ELF-1 (cell line): ENCODE measurements at places on chromosomes 7 and 10.

DNA sequence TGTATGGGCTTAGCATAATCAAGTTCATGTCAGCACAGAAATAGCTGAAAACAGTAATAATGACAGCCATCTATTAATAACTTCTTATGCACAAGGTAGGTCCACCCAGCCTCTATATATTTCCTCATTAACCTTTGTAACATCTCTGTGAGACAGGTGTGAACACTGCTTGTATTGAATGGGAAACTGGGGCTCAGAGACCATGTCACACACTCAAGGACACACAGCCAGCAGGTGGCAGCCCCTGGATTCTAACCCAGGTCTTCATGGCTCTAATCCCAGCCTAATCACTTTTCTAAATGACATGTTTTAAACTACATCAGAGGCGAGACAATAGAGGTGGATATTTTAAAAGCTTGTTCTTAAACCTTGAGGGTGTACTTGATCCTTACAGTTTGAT is 591.4 kb downstream of the PARD3 start:
- no peak for DNase-seq

DNA sequence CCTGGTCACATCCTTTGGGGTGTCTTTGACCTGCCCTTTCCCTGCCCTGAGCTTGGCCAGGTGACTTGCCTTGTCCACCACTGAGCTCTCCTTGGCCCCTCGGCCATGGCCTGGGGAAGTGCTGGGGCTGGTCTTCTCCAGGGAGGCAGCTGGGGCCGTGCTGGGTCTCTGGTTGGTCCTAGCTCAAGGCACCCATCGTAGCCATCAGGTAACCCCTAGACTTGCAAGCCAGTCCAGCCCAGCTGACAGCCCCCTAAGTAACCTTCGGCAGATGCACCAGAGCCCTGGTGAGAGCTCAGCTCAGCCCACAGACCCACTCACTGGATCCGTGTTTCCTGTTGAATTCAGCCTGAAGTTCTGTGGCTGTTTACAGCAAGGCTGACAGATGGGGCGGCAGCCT is 176.2 kb upstream of the SHH start:
- DNase-seq = no peak

- no peak for DNase-seq
These were observed 84.0 kb upstream of the SMNDC1 start for GRCh38 chr10:110388687-110389052.

- no peak for DNase-seq
These were observed 19.4 kb upstream of the TNS3 start for GRCh38 chr7:47601119-47601880.

DNA sequence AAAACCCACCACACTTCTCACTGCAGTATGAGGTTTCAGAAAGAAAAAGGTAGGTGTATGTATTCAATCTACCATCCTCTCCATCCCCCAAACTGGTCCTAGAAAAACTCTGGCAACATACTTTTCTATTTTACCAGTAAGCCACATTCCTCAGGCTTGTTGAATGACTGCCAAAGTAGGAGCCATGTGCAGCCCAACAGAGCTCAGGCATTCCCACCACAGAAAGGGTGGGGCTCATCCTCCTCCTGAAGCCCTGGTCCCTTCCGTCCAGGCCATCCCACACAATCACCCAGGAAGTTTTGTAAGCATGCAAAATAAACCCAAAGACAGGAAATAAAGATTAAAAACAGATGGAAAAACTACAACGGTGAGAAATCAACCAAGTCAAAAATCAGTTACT is 57.2 kb downstream of the MAD1L1 start:
- DNase-seq = peak; percentile 51

GRCh38 chr10:11884706-11885423 is 61.7 kb downstream of the PROSER2 start:
- DNase-seq = no peak

DNA sequence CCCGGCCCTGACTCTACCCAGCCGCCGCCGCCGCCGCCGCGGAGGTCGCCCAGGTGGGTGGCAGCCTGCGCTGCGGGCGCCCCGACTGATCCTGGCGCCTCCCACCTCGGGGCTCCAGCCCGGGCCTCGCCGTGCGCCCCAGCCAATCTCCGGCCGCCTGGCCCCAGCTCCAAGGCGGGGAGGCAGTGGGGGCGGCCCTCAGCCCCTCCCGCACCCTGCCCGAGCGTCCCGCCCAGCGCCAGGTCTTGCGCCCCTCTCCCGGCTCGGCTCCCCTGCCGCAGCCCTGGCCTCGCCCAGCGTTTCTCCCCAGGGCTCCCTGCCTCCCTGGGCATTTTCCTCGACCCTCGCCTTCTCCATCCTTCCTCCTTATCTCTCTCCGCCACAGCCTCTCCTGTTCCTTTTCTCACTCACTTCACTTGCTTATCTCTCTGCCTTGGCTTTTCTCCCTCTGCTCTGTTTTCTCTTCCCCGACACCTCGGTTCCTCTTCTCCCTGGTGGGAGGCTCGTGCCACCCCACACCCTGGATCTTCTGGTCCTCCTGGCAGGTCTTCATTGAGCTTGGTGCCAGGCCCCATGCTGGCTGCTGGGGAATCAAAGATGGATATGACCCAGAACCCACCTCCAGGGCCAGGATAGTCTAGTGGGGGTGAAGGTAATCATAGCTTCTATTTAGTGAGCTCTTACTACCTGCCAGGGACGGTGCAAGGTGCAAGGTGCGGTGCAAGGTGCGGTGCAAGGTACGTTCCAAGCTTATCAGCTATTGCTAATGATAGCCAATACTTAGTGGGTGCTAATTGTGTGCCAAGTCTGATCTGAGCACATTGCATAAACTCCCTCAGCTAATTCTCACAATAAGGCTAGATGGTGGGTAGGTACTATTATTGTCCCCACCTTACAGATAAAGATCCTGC is at the start of gene SFRP5:
Gene SFRP5, minus strand, starts transcription at position 87 of the 911 bp plus-strand sequence. CDS start 166 bp downstream, outside the sequence.
- DNase-seq = no peak

- no peak for DNase-seq
These were observed 70.0 kb upstream of the CYP26C1 start for GRCh38 chr10:92990615-92991014.

DNA sequence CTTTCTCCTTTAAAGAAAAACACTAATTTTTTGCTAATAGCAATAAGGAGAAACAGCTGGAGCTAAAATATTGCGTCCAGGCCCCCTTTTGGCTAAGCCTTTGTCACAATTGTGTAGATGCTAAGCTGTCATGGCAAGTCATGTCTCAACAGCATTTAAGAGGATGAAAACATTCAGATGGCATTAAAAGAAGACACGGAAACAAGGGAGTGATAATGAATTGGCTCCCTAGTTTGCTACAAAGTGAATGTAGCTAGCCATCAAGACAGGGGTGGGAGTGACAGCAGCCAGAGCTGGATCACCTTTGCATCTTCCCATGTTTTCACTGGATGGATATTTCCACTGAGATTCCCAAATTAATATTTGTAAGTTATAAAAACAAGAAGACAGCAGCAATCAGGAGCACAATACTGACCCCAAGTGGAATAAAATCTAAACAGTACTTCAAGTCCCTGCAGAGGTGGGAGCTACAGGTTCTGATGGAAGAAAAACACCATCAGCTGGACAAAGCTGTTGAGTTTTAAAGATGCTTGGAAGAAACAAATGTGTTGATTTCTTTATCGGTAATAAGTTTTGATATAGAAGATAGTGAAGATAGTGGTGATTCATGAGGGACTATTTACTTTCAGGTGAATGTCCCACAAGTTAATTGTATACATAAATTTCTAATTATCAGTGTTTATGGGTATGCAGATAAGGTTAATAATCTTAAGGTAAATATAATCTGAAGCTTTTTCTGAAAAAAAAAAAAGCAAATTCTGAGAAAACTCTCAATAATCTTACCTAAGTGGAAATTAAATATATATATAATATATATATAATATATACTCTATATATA is 129.4 kb downstream of the SLC16A9 start:
- DNase-seq = no peak

DNA sequence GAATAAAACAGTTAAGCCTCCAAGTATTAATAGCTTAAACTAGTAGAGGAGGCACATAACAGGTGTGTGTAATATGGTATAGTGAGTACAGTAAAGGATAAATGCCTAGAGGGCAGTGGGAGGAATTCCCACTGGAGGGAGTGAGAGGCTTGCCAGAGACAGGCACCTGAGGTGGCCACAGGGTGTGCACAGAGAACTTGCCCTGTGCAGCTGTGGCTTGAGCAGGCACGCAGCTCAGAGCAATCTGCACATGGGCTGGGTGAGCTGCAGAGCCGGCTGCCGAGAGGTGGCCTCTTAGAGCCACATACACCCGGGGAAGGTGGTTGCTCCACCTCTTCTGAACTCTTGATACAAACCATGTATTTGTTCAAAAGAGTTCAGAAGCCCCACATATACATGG is 237.1 kb downstream of the COBL start:
- DNase-seq = no peak

- DNase-seq = no peak
These were observed 47.6 kb downstream of the GTF2IRD1 start for GRCh38 chr7:74501298-74501697.

GRCh38 chr7:148905093-148905666 is 21.1 kb upstream of the EZH2 start:
- peak; percentile 80 for DNase-seq

DNA sequence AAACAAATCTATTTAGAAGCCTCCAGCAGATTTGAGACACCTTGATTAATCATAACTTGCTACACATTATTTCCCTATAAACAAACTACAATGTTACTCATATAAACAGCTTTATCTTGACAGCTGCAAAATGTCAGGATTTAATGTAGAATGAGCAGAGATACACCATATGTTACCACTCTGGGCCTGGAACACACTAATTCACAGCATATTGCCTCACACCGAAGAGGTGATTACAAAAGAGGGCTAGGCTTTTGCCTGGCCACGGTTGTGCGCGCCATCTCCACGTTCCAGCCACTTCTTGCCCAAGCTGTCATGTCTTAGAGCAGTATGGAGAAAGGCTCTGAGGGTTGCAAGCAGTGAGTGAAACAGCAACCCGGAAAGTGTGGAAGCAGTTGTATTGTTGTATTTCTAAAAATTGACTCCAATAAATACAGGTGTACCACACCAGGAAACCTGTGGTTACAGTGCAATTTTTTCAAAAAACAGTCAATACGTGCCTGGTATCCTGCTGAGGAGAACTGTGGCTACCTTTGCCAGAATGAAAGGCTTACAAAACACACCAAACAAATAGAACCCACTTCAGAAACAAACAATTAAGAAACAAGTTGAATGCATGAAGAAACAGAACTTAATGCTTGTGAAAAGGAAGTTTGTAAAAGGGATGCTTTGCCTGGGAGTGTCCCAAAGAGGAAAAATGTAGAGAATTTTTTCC is 498.1 kb downstream of the PLXNA4 start:
- DNase-seq = no peak

- DNase-seq = no peak
These were observed 146.0 kb downstream of the NRG3 start for GRCh38 chr10:82020999-82021398.

DNA sequence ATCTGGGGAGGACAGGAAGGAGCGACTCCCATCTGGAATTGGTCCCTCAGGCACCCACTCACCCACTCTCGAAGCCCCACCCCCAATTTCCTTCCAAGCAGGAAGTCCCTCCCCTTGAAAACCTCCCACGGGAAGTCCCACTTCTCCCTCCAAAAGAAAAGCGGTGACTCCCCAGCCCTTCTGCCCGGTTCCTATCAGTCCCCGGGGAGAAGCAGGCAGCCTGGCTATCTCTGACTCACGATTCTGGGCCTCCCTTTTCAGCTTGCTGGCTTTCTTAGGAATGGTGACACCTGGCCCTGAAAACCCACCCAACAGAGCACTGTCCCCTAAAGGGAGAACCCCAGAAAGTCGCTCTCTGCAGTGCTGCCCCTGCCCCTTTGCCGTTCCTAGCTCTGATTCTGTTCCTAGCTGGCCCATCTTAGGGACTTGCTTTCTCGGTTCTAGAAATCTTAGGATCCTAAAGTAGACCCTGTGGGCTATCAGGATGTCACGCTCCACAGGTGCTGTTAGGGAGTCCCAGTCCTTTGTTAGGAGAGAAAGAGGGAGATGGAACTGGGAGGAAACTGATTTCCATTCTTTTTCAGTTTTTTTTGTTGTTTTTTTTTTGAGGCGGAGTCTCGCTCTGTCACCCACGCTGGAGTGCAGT is 6.0 kb downstream of the TSC22D4 start:
- no peak for DNase-seq

DNA sequence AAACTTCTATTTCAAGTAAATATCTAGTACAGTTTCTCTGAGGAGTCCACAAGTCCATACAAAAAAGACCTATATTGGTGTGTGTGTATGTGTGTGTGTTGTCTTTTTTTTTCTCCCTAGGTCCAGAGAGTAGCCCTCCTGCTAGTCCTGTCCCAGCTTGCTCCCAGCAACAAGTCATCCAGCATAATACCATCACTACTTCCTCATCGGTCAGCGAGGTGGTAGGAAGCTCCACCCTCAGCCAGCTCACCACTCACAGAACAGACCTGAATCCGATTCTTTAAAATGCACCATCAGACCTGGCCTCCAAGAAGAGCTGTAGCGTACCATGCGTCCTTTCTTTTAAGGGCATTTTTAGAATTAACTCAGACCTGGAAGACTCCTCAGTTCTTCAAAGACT is 139.1 kb downstream of the TRIL start:
- no peak for DNase-seq

- no peak for DNase-seq
These were observed 162.2 kb downstream of the ARHGAP21 start for GRCh38 chr10:24561453-24561852.

DNA sequence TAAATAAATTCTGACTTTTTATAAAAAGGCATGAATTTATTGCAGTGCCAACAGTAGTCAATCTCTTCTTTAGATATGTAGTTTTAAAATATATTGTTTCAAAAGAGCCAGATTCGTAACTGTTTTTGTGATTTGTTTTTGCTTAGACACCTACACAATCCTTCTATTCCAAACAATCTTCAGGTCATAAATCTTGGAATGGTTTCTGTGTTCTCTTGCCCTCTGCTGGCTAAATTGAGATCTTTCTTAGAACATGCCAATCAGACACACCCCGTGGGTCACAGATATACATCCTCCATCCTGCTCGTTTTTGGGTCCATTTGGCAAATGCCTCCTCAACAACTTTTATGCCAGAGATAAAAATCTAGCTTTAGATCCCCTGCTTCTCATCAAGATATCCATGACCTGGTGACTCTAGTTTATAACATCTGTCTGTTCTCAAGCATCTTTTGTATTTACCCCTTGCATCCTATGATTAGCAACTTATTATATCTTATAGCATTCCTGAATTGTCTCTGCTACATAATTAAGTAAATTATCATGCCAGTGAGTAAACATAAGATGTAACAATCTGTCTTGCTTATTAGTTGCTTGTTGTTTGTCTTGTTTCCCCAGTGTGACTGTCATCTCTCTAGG is 35.3 kb upstream of the IFRD1 start:
- no peak for DNase-seq

DNA sequence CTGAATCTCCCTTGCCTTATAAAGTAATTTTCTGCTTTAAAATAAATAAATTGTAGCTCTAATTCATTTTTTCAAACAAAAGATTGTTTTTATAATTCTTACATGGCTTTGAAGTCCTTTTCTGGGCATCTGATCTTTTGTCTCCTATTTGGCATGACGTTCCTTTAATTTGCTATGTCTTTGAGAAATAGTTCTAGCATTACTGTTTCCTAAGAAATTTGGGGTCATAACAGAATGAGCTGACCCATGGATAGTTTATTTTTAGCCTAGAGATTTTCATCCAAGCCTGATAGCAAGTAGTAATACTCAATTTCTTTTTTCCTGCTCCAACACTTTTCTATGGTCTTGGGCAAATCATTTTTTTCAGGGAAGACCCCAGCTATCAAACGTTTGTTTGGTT is 31.4 kb downstream of the CCDC71L start:
- DNase-seq = no peak

GRCh38 chr7:26704786-26705185 is 159.6 kb downstream of the SKAP2 start:
- no peak for DNase-seq

- no peak for DNase-seq
These were observed 318.3 kb downstream of the NXPH1 start for GRCh38 chr7:8751557-8752231.
